ENCODE measurements at places on chromosomes 4 and X. TPM values are rescaled to one million over a fixed set of nuclear protein-coding genes. Genes with fewer than 3 reads are reported as not detected.

MBNL3 gene
- polyA plus RNA-seq = 0.46 TPM

MAOB gene
- 42.1 TPM for polyA plus RNA-seq

ASB12 gene
- polyA plus RNA-seq = not detected

MAMLD1 gene
- 2.1 TPM for polyA plus RNA-seq

TMEM128 gene
- 17.5 TPM for polyA plus RNA-seq

PHOX2B gene
- polyA plus RNA-seq = not detected

SMIM20 gene
- polyA plus RNA-seq = 161 TPM

MAB21L2 gene
- not detected for polyA plus RNA-seq

PLAC8 gene
- polyA plus RNA-seq = 1.6 TPM

ARHGAP10 gene
- polyA plus RNA-seq = 2.2 TPM

PLRG1 gene
- polyA plus RNA-seq = 54.5 TPM

TRMT2B gene
- polyA plus RNA-seq = 1.5 TPM

NIPAL1 gene
- polyA plus RNA-seq = 0.50 TPM

SCML2 gene
- polyA plus RNA-seq = 2.6 TPM

FGFR3 gene
- polyA plus RNA-seq = 2.1 TPM

NLGN3 gene
- polyA plus RNA-seq = 16.4 TPM

VEGFC gene
- polyA plus RNA-seq = not detected

GLRA2 gene
- 0.97 TPM for polyA plus RNA-seq

CYSLTR1 gene
- polyA plus RNA-seq = 1.1 TPM

KLHL13 gene
- polyA plus RNA-seq = 94.6 TPM

CEP135 gene
- polyA plus RNA-seq = 1.4 TPM

COL25A1 gene
- polyA plus RNA-seq = 1.0 TPM

USP17L20 gene
- not detected for polyA plus RNA-seq

PABPC5 gene
- 9.2 TPM for polyA plus RNA-seq

ADGRG2 gene
- not detected for polyA plus RNA-seq

CHST7 gene
- 2.2 TPM for polyA plus RNA-seq

OFD1 gene
- 33.3 TPM for polyA plus RNA-seq

PABPC1L2B gene
- not detected for polyA plus RNA-seq

BEX1 gene
- polyA plus RNA-seq = 529 TPM

XAGE2 gene
- polyA plus RNA-seq = not detected

NAP1L3 gene
- 98.2 TPM for polyA plus RNA-seq

DUX4 gene
- not detected for polyA plus RNA-seq

CT47A7 gene
- polyA plus RNA-seq = not detected

RAB40AL gene
- polyA plus RNA-seq = not detected

MTTP gene
- 5.7 TPM for polyA plus RNA-seq

RAB33A gene
- polyA plus RNA-seq = 40.4 TPM
